ENCODE measurements at places on chromosomes 4 and X.

DNA sequence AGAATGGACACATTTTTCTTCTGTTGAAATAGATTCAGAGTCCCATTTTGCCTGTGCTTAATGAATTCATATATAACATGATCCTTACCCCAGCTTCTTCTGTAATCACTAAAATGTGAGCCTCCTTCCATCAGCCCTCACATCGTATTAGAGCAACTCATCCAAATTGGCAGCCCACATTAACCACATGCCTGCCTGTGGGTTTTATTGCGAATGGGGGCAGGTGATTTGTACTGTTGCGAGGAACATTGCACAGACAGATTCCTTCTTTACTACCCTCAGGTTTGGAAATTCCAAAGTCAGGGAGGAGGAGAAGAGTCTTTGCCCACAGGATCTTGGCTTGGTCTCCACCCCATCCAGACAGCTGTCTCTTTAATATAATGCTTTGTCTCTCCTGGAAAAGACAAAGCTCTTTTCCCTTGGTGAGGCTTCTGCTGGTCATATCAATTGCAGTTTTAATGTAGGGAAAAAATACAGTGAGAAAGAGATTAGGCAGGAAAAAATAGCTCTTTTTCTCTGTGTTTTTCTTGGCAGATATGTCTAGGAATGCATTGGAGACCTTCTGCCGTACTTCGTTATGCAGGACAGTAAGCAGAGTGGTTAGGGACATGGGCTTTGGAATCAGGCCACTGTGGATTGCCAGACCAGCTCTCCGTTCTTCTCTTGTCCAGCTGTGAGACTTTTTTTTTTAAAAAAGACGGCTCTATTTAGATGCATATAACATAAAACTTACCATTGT, 371.2 kb downstream of the AFF2 start:
- no peak for DNase-seq

DNA sequence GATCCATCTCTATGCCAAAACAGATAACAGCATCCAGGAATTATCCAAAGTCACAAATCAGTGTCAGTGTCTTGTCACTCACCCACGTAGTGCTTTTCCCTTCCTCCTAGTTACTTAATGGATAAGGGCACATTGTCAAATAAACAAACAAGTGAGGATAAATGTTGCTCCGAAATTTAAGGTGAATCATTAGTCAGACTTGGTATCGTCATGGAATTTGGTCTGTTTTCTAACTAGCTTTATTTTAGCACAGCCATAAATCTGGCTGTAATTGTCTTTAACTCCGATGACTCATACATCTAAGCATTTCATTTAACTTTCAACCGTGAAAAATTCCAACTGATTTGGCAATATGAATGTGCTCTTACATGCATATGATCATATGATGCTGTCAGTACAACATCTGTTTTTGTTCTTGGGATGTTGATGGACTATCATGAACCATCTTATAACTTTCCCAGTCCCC, 83.3 kb downstream of the SNCA start:
- no peak for DNase-seq

DNA sequence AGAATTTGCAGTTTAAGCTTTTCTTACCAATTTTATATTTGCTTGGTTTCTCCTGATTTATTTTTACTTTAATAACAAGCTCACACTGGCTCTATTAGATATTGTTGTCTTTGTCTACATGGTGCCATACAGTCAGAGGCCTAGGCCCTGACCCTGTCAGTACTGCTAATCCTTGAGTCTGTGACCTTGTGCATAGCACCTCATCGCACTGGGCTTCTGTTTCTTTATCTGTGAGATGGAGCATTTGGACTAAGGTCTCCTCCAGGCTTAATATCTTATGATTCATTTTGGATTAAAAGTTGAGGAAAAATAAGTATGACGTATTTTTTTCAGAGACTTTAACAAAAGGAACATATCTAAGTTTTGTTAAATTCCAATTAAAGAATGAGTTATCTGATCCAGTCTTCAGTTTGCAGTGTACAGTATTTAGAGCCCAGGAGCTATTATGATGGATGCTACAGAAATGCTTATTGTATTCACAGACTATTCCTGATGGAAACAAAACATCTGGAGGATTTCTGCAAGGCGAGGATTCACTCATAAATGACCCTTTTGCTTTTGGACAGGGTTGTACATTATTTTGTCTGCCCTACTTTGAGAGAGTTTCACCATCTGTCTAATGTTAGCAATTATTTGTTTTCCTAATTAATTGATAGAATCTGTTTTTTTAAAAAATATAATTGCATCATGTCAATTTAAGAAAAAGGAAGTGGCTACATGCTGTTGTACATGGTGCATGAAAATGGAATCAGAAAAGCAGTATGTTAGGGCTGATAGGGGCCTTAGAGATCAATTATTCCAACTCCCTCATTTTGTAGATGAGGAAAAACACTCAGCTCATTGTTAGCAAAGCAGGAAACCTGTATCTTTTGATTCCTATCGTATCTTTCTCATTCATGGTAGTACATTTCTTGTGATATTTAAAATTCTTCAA, 203.6 kb downstream of the BANK1 start:
- DNase-seq, result no peak

DNA sequence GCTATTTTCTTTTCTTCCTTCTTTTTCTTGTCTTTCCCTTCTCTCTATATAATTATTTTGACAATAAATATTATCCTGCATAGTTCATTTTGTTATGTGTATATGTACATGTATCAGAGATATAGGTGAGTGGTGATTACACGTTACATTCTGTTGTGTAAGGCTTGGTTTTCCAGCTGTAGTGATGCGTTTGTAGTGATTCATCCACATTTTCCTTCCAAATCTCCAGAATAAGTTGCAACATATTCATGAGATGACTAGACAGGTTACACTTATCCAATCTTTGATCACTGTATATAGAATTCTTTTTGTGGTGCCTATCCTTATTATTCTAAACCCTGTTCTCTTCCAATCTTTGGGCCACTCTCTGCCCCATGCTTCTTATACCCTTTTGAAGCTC, 540.2 kb downstream of the GBA3 start:
- no peak for DNase-seq

- DNase-seq, result no peak
Measured at GRCh38 chrX:41799661-41800060, 75.7 kb downstream of the GPR82 start.

DNA sequence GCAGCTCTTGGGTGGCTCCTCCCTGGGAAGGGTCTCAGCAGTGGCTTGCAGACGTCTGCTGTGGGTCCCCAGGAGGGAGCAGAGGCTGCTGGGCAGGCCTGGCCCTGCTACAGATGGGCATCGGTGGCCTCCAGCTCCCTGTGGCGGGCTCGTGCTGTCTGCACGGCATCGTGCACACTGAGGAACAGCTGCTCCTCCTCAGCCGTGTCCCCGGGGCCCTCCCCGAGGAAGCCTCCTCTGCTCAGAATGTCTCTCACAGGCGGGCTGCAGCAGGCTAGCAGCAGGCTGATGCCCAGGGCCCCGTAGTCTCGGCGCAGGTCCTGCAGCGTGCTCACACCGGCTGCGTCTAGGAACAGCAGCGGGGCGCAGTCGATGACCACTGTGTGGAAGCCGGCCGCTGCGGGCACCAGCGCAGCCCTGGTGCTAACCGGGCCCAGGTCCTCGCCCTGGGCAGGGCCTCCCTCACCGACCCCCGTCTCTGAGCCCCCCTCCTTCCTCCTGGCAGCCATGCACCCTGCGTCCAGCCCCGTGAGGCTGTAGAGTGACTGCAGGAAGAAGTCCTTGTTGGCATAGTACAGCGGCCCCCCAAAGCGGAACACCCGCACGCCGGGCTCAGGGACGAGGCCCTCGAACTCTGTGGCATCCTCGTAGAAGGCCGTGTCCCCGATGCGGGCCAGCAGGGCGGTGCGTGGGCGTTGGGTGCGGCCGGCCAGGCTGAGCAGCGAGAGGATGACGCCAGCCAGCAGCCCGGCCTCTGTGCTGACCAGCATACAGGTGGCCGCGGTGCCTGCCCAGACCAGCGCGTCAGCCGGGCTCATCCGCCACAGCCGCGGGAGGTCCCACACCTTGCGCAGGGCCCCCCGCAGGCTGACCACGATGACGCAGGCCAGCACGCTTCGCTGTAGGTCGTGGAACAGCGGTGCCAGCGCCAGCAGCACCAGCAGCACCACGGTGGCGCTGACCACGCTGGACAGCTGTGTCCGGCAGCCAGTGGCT, 2.2 kb downstream of the IDUA start:
- DNase-seq, result no peak

- no peak for DNase-seq
Measured at GRCh38 chrX:21837056-21837455, 2.4 kb upstream of the MBTPS2 start.

- no peak for DNase-seq
Measured at GRCh38 chr4:23888421-23889319, 1.2 kb downstream of the PPARGC1A start.

Data from D721Med (cell line).